Forelimb muscle (tissue), 1 donor: ENCODE measurements at places on chromosomes 5 and 9. TPM values are rescaled to one million over a fixed set of nuclear protein-coding genes. Genes with fewer than 3 reads are reported as not detected.

PTPA gene
- polyA plus RNA-seq: 131 TPM

ADRB2 gene
- 1.0 TPM for polyA plus RNA-seq

CEL gene
- polyA plus RNA-seq: 1.8 TPM

ZSWIM6 gene
- 7.8 TPM for polyA plus RNA-seq

PCDHAC2 gene
- polyA plus RNA-seq: 0.67 TPM

ELL2 gene
- 2.8 TPM for polyA plus RNA-seq

FOXD4L4 gene
- not detected for polyA plus RNA-seq

KCNT1 gene
- 11.0 TPM for polyA plus RNA-seq

USP20 gene
- polyA plus RNA-seq: 12.6 TPM

CDKN2B-AS1 gene
- 0.15 TPM for polyA plus RNA-seq

ANKRA2 gene
- 33.9 TPM for polyA plus RNA-seq

PCDHB5 gene
- polyA plus RNA-seq: 3.8 TPM

UNC13B gene
- polyA plus RNA-seq: 20.5 TPM

CTXN3 gene
- 1.0 TPM for polyA plus RNA-seq

TAF1L gene
- polyA plus RNA-seq: 0.03 TPM

ORM2 gene
- not detected for polyA plus RNA-seq
